ENCODE measurements at places on chromosomes 16 and 17.

GRCh38 chr16:75248142-75248535 is 3.3 kb downstream of the BCAR1 start:
- DNase-seq = no peak

- DNase-seq = no peak
Measured at GRCh38 chr17:41919165-41919817, 540 bp upstream of the ACLY start.

- peak; percentile 39 for DNase-seq
Measured at GRCh38 chr17:29005936-29006511, at the start of gene SEZ6. Gene SEZ6 (minus strand): TSS chr17:29006033. CDS start chr17:29005869, 164 bp downstream.

DNA sequence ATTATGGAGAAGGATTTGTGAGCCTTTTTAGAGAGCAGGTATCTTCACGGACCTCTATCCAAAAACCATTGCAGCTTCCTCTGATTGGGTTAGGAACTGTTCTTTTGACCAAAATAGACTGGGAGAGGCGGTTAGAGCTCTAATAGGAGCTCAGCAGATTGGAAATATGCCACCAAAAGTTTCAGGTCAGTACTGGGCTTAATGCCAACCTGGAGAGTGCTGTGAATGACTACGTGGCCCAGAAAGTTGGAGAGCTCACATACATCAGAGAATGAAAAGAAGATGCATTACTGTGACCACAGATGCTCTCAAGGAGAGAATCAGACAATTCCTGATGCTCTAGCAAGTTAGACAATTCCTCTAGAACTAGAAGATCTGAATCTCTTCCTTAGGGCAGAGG is 86.5 kb downstream of the ABCA8 start:
- DNase-seq = no peak

- DNase-seq = no peak
Measured at GRCh38 chr17:1915889-1916288, 86.1 kb downstream of the RPA1 start.
